ENCODE measurements at places on chromosomes 4 and X. TPM values are rescaled to one million over a fixed set of nuclear protein-coding genes. Genes with fewer than 3 reads are reported as not detected.

SGCB gene
- total RNA-seq = 37.2 TPM

IL1RAPL2 gene
- 0.58 TPM for total RNA-seq

NHSL2 gene
- total RNA-seq = 0.23 TPM

ELF4 gene
- total RNA-seq = 14.7 TPM

PAPSS1 gene
- 80.1 TPM for total RNA-seq

DNA sequence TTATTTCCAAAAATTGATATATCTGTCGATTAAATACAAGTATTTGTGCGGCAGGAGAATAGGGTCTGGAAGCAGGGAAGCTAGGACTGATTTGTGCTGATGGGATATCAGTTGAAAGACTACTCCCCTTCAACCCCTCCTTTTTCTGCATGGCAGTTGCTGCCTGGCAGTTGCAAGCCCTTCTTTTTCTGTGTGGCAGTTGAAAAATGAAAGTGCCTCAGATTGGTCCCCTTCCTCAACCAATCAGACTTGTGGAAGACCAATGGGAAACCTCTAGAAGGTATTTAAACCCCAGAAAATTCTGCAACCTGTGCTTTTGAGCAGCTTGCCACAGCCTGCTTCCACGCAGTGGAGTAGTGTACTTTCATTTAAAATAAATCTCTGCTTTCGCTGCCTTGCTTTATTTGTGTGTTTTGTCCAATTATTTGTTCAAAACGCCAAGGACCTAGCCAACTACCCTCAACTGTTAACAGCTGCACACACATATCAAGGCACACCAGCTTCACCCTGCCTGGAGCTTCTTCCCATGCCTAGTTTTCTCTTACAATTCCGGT lies 1.5 kb upstream of the TMA16 start:
- peak; percentile 20 for DNase-seq

DNA sequence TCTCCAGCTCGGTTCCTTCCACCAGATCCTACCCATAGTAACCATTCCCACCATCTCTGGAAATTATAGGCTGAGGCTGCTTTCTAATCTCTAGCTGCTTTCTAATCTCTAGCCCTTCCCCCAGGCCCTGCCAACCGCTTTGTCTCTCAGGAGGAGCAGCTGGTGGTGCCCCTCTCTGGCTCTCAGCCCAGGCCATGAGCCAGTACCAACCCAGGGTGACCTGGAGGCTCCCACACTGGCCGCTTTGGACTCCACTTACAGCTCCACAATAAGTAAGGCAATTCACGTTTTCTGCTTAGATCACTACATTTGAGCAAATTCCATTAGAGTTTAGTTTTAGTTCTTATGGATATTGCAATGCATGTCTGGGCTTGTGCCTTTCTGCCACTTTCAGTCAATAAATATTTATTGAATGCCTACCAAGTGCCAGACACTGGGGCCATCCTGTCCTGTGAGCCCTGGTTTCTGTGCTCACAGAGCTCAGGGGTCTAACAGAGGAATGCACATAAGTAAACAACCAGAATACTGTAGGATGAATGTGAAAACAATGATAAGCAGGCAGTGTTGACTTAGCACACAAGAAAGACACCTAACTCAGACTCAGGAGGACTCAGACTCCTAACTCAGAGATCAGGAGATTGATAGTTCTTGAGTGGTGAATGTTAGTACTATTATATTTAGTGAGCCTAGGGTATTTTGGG lies 38.9 kb downstream of the SMC1A start:
- no peak for DNase-seq

GRCh38 chr4:25900310-25900709 lies 13.7 kb upstream of the SMIM20 start:
- peak; percentile 20 for DNase-seq

DNA sequence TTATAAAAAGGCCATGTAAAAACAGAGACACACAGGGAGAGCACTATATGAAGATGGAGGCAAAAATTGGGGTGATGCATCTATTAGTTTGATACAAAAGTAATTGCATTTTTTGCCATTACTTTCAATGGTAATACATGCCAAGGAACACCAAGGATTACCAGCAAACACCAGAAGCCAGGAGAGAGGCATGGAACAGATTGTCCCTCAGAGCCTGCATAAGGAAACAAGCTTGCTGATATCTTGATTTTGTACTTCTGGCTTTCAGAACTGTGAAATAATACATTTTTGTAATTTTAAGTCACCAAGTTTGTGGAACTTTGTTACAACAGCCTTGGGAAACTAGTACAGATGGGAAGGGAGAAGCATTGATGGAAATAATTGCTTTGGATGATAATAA lies 45.6 kb upstream of the BOD1L1 start:
- no peak for DNase-seq

DNA sequence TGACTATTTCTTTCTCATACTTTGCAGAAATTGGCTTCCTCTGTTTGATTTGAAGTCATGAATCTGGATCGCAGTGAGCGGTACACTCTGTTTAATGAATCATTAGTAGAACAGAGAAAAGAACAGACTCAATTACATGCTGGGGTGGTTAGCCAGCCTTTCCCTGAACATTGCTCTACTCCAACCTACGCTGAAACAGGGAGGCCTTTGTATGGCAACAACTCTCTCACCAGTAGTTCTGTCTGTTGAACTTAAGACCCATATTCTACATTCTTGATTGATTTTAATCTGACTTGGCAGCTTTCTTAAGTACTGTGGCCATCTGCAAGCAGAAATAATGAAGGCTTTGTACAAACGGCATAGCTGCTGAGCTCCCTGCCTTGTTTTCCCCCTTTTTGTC lies 19.0 kb upstream of the AP1S2 start:
- no peak for DNase-seq

DNA sequence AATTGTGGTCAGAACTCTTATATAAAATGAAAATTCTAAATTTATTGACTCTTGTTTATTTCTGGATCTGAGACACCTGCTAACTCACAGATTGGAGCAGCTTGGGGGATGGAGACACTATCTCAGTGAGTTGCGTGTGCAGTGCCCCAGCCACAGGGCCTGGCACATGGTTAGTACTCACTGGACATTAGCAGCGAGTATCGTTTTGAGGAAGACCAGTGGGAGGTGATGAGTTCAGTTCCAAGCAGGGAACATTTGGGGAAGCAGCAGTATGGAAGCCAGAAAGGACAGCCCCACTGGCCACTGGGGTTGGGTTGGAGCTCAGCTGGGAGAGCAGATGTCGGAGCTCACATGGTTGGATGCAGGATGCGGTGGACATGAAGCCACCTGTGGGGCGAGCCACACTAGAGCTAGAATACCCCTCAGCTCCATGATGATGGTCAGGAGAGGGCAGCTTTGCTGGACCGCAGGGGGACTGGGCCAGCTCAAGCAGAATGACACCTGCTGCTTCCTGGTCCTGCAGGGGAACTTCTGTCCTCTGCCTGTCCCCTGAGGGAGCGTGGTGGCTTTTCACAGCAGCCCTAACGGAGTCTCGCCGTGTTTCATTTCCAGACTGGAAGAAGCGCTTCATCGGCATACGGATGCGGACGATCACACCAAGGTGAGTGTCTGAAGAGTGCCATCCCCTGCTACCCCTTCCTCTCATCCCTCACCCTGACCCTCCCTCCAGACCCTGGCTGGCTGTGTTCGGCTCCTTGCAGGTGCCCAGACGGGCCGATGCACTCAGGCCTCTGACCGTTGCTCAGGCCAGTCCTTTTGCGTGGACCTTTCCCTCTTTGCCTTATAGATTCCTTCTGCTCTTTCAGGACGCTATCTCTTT lies 32.5 kb downstream of the HTRA3 start:
- no peak for DNase-seq

GRCh38 chrX:16658284-16658683 lies 8.3 kb downstream of the S100G start:
- peak; percentile 56 for DNase-seq
